ENCODE measurements at places on chromosomes 11 and 22.

- no peak for DNase-seq
Observed at GRCh38 chr11:79265756-79266322, 175.0 kb downstream of the TENM4 start.

- no peak for DNase-seq
Observed at GRCh38 chr11:134818516-134818915, 406.5 kb upstream of the B3GAT1 start.

DNA sequence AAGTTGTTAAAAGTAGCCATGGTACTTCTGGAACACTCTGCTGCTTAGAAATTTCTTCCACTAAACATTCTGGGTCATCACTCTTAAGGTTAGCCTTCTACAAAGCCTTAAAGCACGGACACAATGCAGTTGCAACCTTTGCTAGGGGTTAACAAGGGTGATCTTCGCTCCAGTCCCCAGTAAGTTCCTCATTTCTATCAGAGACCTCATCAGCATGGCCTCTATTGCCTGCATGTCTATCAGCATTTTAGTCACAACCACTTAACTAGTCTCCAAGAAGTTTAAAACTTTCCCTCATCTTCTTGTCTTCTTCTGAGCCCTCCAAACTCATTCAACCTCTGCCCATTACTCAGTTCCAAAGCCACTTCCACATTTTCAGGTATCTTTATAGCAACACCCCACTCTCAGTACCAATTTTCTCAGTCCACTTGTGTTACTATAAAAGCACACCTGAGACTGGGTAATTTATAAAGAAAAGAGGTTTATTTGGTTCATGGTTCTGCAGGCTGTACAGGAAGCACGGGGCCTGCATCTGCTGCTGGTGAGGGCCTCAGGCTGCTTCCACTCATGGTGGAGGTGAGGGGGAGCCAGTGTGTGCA, 48.7 kb upstream of the TH start:
- no peak for DNase-seq

GRCh38 chr11:67492801-67493547, 10.1 kb downstream of the AIP start:
- peak; percentile 57 for DNase-seq

- DNase-seq, result no peak
Observed at GRCh38 chr11:290621-291231, 1.8 kb downstream of the PGGHG start.

- DNase-seq, result no peak
Observed at GRCh38 chr11:24286238-24286637, 210.6 kb upstream of the LUZP2 start.

DNA sequence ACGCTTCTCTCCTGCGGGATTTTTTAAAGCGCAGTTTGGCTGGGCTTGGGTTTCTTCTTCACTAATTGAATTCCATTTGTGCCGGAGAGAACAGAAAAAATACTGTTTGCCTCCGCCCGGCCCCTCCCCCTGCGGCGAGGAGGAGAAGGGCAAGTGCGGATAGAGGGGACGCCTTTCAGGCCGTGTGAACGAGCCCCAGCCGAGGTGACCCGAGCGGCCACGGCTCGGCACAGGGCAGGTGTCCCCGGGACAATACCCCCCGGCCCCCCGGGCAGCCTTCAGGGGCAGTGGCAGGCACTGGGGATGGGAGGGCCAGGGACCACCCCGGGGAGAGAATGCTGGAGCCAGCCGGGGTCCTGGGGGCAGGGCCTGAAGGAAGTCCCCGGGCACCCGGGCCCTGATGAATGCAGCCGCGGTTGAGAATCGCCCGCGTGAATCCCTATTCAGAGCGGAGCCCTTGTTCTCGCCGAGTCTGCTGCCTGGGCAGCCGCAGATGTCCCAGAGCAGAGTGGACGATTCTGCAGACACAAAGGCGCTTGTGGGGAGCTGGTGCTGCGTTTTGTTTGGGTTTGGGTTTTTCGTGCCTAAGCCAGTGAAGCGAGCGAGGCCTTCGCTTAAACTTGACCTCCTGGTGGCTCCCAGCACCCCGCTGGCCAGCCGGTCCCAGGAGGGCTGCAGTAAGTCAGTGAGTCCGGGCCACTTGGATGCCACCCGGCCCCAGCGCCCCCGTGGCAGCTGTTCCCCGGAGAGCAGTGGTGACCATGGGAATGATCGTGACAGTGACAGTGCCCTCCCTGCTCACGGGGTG, 96.0 kb downstream of the WNT7B start:
- DNase-seq, result no peak

GRCh38 chr11:27204529-27204928, 158.5 kb downstream of the CCDC34 start:
- DNase-seq, result peak; percentile 29

DNA sequence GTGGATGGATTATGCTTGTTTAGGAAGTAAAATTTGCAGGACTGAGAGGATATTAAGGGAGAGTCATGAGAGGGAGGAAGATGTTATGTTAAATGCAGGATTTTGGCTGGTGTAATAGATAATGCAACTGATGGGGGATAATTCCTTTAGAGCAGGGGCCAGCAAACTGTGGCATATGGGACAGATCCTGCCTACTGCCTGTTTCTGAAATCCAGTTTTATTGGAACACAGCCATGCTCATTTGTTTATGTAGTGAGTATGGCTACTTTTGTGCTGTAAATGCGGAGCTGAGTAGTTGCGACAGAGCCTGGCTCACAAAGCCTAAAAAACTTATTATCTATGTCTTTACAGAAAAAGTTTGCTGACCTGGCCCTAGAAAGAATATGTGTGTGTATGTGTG, 66.6 kb upstream of the MPPED2 start:
- DNase-seq, result no peak

GRCh38 chr11:41457216-41458014, 2.0 kb downstream of the LRRC4C start:
- DNase-seq, result no peak

- no peak for DNase-seq
Observed at GRCh38 chr11:71568704-71569349, 3.5 kb downstream of the KRTAP5-10 start.

DNA sequence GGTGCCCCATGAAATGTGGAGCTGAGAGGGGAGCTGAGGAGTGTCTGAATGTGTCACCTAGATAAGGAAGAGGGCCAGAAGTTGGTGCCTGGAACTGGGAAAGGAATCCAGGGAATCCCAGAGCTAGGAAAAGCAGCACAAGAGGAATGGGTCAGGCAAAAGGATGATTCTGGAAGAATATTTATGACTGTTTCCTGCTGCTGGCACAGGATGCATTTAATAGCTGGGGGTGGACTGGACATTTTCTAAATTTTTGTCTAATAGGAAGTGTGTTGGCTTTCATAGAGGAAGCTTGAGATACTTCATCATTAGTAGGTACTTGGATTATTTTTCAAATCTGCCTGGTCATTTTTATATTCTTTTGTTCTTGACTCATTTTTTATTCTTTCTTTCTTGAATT, 17.4 kb upstream of the MRGPRX2 start:
- no peak for DNase-seq

- DNase-seq, result no peak
Observed at GRCh38 chr22:50104141-50104544, 14.3 kb downstream of the MOV10L1 start.

DNA sequence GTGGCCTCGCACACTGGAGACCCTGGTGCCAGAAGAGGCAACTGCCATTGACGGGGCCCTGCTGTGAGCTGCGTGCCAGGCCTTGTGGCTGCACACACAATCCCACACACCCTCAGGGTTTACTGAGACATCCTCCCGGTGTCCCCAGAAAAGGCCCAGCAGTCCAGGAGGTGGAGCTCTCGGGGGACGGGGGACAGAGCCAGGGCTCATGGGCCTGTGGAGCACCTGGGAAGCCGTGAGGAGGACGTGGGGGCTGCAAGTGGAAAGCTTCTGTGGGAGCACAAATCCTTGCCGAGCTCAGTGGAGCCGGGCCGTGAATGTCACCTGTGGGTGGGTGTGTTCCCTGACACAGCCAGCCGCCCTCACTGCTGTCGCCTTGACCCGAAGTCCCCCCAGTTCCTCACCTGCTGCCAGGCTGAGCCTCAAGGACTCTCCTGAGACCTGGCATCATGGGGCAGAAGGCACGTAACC, 609.7 kb downstream of the TBC1D22A start:
- no peak for DNase-seq

GRCh38 chr11:64875369-64876228, 2.8 kb downstream of the EHD1 start:
- DNase-seq, result no peak

DNA sequence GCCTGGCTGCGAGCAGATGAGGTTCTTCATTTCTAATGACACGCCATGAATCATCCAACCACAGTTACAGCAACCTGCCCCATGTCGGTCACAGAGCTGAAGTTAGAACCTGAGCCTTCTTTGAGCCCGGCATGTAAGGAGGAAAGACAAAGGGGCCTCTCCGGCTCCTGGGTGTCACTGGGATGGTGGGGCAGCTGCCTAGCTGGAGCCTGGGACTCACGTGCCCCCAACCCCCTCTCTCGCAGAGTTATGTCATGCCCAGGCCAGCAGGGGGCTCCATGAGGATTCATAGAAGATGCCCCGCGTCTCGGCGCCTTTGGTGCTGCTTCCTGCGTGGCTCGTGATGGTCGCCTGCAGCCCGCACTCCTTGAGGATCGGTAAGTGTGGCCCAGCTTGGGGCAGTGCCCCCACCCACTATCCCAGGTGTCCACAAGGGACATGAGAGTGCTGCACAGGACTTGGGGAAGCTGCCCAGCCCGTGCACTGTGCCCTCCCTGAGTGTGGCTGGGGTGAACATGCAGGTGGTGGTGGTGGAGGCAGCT, 148.5 kb downstream of the GRIK4 start:
- peak; percentile 45 for DNase-seq

GRCh38 chr11:125166764-125167291, 2.3 kb downstream of the PKNOX2 start:
- no peak for DNase-seq
